ENCODE measurements at places on chromosomes 3 and 15.
A peak's percentile ranks its signal among the peaks of the same experiment; 100 is the strongest.

- no peak for DNase-seq
Measured at GRCh38 chr15:47609693-47610092, 107.6 kb upstream of the SEMA6D start.

- no peak for DNase-seq
Measured at GRCh38 chr3:190676481-190676880, 162.6 kb downstream of the IL1RAP start.

- no peak for DNase-seq
Measured at GRCh38 chr3:59339818-59340217, 290.0 kb upstream of the CFAP20DC start.

- peak; percentile 23 for DNase-seq
Measured at GRCh38 chr3:140863580-140864009, 78.0 kb upstream of the SLC25A36 start.

GRCh38 chr3:151552589-151552988, 91.7 kb upstream of the IGSF10 start:
- no peak for DNase-seq

DNA sequence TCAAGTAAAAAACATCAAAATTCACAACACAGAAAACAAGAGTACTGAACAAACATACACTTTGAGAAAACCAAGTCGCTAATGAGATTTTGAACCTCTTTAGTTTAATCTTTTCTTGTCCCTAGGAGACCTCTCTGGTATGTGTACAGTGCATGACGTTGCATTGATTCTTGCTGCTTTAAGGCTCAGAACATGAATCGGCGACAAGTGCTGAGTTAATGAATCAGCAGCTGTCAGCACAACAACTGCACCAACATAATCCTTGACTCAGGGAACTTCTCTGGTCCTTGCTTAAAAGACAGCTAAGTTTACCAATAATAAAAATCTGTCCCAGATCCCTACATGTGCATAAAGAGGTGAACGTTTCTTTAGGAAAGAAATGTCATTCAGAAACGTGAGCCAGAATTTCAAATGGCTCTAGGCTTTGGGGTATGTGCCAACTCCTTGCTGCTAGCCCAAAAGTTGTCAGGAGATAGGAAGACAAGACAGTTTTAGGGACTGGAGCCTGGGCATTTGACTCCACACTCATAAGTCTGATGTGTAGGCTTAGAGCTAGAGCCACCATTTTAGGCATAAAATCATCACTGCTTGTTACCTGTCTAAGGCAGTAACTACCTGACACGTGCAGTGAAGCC, 86.9 kb downstream of the IL5RA start:
- DNase-seq, result no peak

- DNase-seq, result no peak
Measured at GRCh38 chr3:63414607-63415006, 136.5 kb downstream of the SYNPR start.

- DNase-seq, result no peak
Measured at GRCh38 chr15:32877252-32878019, 159.6 kb downstream of the GREM1 start.

GRCh38 chr15:86273309-86273708, 193.6 kb downstream of the AGBL1 start:
- DNase-seq, result no peak

GRCh38 chr15:99914723-99915122, 181.5 kb upstream of the LYSMD4 start:
- DNase-seq, result no peak

- no peak for DNase-seq
Measured at GRCh38 chr3:73206030-73206429, 144.6 kb downstream of the EBLN2 start.

DNA sequence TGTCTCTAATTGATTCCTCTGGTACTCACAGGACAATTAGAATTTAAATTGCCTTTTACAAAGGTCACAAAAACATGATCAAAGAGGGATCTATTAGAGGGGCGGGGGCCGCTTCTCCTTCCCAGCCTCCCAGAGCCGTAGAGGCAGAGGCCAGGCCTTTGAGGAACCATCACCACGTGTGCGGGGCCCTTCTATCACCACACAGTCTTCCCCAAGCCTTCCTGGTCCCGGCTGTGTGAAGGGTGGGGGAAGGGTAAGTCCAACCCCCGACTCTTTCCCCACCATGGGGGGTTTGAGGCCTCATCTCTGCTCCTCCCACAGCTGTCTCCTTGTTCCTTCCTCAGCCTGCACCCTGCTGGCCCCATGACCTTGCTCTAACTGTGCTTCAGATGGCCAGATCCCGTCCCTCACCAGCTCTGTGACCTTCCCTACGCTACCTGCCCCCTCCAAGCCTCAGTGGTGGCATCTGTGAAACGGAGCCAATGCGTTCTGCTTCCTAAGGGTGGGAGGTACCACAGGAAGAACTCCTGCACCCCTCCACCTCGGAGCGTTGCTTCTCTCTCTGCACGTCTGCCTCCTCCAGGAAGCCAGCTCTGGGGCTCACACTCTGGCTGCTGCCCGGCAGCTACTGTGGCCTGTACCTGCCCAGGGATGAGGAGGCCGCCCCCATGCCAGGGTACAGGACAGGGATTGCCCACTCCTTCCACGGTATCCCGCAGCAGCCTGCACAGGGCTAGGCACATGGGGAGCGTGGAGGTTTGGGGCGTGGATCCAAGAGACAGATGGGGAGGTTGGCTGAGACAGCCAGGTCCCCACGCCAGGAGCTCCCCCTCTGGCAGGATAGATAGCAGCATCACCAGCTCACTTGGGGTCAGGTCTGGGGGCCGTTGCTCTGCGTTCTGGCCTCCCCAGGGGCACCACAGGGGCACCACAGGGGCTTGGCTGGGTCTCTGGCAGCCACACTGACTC, 83.8 kb downstream of the LINGO1 start:
- DNase-seq, result no peak

- DNase-seq, result no peak
Measured at GRCh38 chr3:17151598-17152373, 267.0 kb downstream of the PLCL2 start.

GRCh38 chr15:59590027-59590426, 21.6 kb upstream of the GCNT3 start:
- DNase-seq, result no peak

DNA sequence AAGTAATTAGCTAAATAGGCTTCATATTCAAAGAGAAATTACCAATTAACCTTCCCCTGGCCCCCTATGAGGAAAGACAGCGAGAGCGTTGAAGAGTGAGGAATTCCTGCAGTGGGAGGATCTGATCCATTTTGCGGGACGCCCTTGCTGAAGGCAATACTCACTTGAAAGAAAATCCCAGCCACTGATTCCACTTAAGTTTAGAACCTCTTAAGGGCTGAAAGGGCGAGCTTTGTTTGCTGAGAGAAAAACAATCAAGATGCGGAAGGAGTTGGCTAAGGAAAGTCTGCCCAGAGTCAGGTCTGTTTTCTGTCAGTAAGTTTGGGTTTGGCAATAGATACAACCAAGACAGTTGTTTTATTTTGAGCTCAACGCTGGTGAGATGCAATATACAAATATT, 102.8 kb upstream of the GBE1 start:
- no peak for DNase-seq

- no peak for DNase-seq
Measured at GRCh38 chr3:107455621-107456020, 67.1 kb upstream of the BBX start.

DNA sequence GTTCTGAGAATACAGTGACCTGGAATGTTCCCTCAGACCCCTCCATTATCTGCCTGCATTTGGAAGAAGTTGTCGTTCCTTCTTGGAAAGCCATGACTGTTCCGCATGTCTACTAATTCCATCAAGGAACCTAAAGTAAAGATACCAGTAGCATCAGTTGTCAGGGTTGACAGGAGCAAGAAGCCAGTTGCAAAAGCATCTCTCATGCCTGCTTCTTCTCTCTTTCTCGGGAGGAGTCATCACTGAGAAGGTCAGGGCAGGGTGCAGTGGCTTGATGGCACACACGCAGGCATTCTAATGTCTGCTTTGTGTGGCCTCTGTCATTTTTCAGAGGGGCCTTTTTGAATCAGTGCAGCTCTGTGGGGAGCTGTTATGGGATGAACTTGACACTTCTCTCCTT, 276.6 kb upstream of the TPM1 start:
- DNase-seq, result no peak

DNA sequence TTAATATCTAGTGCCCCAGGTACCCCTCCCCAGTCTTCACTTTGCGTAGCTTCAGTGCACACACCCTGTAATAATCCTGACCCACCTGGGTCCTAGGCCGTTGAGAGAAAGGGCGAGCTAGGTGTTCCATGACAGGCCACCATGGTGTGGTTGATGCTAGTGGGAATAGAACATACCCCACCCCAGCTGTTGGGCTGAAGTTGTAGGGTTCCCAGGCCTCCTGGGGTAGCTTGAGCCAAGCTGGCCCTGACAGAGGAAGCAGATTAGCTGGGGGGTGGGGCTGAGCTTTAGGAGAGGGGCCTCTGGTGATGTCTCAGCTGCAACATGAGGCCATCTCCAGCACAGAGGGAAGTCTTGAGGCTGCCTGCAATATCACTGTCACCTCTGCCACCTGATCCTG, 40.5 kb downstream of the RAB11A start:
- DNase-seq, result no peak

All from MG63 (cell line).